ENCODE measurements at places on chromosomes 2 and 18.
A peak's percentile ranks its signal among the peaks of the same experiment; 100 is the strongest.

DNA sequence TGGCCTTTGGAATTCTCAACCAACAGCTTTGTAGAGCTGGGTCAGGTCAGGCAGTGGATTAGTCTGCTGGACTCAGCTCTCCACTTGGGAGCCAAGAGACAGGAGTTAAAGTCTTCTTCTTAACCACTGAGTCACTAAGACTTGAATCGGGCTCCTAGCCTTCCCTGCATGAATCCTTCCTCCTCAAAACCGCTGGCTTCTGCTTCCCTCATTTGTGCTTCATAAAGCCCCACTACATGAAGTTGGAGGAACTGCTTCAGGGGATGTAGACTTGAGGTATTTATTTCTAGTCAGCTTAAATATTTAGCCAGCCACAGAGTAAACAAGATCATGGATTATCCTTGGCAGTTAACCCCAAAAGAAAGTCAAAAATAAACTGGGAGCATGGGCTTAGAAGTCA lies 536.3 kb upstream of the TNP1 start:
- no peak for DNase-seq

- DNase-seq = no peak
Observed at GRCh38 chr2:138794724-138795123, 14.5 kb upstream of the NXPH2 start.

DNA sequence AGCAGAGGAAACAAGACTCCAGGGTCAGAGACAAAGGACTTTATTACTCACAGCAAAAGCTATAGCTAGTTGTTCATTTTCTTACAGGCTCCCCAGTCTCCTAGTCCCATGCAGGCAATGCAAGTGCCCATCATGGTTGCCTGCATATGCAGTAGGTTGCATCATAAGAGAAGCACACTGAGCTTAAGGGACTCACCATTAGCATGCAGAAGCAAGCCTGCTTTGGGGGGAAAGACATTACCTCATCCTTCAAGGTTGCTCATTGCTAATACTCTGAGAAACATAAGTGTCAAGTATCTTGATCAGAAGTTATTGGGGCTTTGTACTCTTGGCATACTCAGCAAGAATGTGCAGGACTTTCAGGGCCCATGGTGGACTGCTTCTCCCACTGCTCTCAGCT lies 114.6 kb upstream of the CCDC68 start:
- no peak for DNase-seq

GRCh38 chr2:240822280-240822847 lies 2.3 kb upstream of the KIF1A start:
- DNase-seq = no peak

- no peak for DNase-seq
Observed at GRCh38 chr2:210086930-210087329, 84.3 kb downstream of the KANSL1L start.

DNA sequence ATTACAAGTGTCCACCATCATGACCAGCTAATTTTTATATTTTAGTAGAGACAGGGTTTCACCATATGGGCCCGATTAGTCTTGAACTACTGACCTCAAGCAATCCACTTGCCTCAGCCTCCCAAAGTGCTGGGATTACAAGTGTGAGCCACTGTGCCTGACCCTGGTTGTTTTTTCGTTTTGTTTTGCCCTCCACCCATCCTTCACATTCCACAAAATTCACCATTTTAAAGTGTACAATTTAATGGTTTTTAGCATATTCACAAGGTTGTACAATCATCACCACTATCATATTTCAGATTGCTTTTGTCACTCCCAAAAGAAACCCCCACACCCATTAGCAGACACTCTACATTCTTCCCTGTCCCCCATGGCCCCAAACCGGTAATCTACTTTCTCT lies 215.0 kb downstream of the TPGS2 start:
- DNase-seq = no peak

DNA sequence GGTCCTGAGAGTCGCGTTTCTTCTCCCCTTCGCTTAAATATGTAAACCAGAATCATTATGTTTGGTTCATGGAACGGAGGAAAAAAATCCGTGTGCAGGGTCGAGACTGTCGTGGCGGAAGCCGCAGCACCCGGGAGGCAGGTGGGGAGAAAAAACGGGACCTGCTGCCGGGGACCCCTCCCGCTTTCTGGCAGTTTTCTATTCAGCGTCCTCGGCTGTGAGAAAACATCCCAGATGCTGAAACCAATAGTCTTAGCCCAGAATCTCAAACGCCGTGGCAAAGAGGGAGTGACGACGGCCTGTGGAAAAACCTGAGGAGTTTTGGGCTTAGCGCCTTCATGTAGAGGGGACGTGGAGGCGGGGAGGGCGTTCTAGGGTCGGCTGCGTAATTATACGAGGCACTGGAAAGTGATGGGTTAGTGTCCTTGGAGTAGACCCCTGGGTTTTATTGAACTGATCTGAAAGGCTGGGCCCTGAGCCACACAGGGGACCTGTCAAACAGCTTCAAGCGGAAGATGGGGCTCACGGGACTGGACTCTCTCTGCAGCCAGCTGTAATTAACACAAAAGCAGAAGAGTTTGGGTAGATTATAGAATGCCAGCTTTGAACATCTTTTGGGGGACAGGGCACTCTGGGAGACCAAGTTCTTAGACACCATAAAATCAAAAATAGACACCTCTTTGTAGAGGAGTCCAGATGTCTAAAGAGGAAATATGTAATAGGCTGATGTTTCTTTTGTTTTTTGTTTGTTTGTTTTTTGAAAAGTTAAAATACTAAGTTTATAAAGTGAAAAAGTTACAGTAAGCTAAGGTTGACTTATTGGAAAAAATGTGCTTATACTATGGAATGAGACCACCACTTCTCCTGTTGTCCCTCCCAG lies 834 bp upstream of the BUB1 start:
- peak; percentile 8 for DNase-seq

DNA sequence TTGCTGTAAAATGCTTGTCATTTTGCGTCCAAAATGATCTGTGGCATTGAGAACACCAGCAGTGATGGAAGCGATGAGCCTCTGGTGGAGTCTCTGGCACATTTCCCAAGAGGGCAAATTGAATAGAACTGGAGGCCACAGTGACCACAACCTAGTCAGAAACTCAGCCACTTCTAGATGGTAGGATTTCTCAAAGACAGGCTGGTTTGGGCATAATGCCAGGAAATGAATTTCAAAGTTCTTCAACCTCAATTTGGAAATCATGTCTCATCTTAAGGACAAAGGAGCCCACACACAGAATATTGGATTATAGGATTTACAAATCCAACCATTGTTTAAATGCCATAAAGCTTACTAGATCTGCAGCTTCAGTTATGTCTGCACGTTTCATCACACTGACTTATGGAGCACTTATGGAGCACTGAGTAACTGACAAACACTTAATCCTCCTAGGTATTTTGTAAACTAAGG lies 132.1 kb downstream of the COL6A3 start:
- DNase-seq = no peak

- no peak for DNase-seq
Observed at GRCh38 chr18:13444430-13445240, 226.1 kb downstream of the LDLRAD4 start.

GRCh38 chr18:62939926-62940325 lies 224.6 kb downstream of the PHLPP1 start:
- DNase-seq = no peak

GRCh38 chr18:58520969-58521368 lies 107.9 kb downstream of the ALPK2 start:
- DNase-seq = no peak

GRCh38 chr2:231127936-231128335 lies 3.1 kb upstream of the HTR2B start:
- DNase-seq = no peak

DNA sequence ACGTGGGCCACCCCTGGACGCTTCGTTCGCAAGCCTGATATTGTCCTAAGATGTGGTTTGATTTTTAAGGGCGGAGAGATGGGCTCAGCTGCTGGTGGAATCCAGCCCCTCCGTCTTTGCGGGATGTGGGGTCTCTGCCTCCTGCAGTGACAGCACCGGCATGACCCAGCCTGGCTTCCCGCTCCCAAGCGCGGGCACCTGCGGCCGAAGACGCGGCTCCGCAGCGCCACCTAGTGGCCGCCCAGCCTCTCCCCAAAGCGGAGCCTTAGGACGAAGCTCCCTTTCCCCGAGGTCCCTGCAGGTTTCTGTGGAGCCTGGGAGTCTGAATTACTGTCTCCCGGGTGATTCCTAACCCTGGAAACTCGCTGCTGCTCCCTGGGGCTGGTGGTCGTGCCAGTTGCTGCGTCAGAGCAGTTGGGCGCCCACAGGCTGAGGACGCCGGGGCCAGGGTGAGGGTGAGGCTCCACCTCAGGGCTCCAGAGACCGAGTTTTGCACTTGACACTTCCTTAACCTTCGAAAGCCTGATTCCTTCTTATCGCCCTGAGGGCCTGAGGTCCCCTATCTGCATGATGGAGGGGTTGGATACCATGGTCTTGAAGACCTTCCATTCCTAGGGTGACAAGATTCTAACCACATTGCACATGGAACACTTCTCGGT lies 137.5 kb downstream of the TPO start:
- peak; percentile 72 for DNase-seq

GRCh38 chr18:23835506-23835905 lies 146.3 kb downstream of the LAMA3 start:
- no peak for DNase-seq

GRCh38 chr2:115364093-115364492 lies 921.7 kb downstream of the DPP10 start:
- no peak for DNase-seq

GRCh38 chr2:39289609-39290008 lies 45.8 kb upstream of the CDKL4 start:
- DNase-seq = no peak

DNA sequence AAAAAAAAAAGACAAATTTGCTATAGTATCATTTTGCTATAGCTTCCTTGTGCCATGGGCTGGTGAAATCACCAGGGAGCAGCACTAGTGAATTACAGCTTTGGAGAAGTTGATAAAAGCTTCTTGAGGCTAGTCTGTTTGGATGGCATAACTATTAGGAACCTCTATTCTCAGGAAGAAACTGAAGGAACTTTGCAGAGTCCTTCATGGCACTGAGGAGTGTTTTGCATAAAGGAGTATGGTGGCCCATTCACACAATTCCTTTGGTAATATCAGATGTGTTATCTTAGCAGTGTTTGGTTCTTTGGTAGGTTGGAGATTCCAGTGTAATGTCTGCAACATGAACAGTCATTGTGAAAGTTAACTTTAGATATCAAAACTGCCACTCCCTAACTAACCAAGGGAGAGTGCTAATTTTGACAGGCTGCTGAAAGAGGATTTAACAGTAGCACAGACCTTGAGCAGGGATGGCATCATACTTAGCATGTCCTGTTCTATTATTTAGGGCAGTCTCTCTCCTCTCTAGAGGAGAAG lies 76.6 kb upstream of the ZFP36L2 start:
- DNase-seq = no peak

GRCh38 chr2:213166109-213166508 lies 14.7 kb upstream of the IKZF2 start:
- DNase-seq = no peak

GRCh38 chr2:145751629-145752028 lies 1231.7 kb upstream of the ZEB2 start:
- DNase-seq = no peak

DNA sequence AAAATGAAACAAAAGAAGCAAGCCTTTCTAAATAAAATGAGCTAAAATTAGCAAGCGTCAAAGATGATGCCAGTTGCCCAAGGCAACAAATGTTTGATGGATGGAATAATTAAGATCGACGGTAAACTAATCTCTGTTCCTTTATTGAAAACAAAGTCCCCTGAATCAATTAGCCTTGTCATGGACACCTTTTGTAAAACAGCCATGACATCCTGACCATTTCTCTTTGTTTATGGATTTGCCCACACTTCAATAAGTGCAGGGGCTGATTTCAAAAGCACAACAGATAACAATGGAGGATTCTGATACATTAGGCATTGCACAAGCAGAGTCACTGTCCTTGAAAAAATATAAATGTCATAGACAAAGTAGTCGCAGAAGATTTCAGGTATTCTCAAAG lies 160.1 kb upstream of the HNRNPA3 start:
- no peak for DNase-seq

DNA sequence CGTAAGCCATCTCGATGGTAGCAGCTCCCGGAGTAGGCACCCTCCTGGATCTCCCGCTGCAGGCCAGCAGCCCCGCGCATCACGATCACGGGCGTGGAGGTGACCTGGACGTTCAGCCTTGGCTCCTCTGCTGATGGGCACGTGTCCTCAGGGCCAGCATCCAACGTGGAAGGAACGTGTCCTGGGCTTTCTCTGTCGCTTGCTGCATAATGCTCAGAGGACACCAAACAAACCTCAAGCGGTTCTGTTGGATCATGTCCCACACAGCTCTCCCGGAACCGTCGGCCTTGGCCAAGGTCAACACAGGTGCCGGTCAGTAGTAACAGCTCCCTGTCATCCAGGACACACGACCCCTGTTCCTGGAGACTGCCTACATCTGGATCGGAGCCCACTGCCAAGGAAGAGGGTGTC lies 23.1 kb downstream of the PASK start:
- DNase-seq = no peak

- DNase-seq = no peak
Observed at GRCh38 chr18:79549638-79550000, 130.0 kb upstream of the CTDP1 start.

DNA sequence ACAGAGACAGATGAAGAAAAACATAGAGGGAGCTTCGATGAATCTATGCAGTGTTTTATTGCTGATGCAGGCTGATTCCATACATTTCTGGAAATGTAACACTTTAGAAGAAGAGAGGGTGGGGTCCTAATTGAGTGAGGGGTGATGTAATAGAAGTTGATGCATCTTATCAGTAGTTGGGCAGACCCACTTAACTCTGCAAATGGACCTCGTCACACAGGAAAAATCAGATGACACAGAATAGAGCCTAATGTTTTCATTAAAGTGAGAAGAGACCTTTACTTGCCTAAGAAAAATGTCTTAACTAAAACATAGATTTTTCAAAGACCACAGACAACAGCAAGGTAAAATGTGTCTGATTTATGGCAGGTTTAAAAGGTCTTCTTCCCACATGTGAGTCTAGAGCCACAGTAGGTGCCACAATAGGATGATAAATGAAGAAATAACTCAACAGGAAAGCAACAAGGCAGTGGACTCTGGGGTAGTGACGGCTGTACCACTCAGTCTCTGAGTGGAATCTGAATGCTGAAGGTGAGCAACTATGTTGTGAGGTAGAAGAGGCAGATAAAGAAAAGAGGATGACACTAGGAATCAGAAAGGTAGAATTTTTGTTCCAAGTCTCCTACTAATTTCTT lies 414.7 kb upstream of the PIK3C3 start:
- no peak for DNase-seq

GRCh38 chr2:241088376-241088775 lies 13.7 kb downstream of the MTERF4 start:
- DNase-seq = no peak

DNA sequence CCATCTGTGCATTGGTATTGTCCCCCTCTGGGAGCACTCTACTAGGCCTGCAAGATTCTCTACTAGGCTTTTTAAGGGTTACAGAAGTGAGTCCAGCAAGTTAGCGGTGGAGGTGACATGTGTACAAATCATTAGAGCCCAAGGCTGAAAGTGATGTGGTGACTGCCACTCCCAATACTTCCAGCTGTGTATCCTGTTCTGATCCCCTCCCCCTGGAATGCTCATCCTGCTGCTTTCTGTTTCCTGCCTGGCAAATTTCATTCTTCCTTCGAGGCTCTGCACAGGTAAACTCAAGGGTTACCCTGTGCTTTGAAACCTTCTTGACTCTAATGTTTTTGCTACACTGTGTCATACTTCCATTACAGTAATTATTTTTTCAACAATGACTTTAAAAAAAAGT lies 258.5 kb upstream of the REV1 start:
- no peak for DNase-seq

GRCh38 chr2:3042601-3043585 lies 334.7 kb downstream of the EIPR1 start:
- no peak for DNase-seq

GRCh38 chr2:28287256-28287915 lies 105.3 kb upstream of the FOSL2 start:
- no peak for DNase-seq

Data from stimulated activated CD4-positive, alpha-beta T cell treated with anti-CD3 and anti-CD28 coated beads, Interleukin-4, amount 100 ng/mL, for 1 hour (primary cell).